Stimulated activated CD8-positive, alpha-beta memory T cell treated with anti-CD3 and anti-CD28 coated beads, Interleukin-4, amount 100 ng/mL, for 4 hours (primary cell): ENCODE measurements at places on chromosomes 12 and 14.

GRCh38 chr14:68894123-68894522, 85.0 kb downstream of the ACTN1 start:
- DNase-seq: no peak

GRCh38 chr12:98955284-98955683, 310.2 kb downstream of the APAF1 start:
- DNase-seq: no peak

- DNase-seq: no peak
These were observed 7.1 kb upstream of the SMUG1 start for GRCh38 chr12:54195737-54196347.

- DNase-seq: no peak
These were observed 174.2 kb upstream of the ATP2B1 start for GRCh38 chr12:89882792-89883191.

DNA sequence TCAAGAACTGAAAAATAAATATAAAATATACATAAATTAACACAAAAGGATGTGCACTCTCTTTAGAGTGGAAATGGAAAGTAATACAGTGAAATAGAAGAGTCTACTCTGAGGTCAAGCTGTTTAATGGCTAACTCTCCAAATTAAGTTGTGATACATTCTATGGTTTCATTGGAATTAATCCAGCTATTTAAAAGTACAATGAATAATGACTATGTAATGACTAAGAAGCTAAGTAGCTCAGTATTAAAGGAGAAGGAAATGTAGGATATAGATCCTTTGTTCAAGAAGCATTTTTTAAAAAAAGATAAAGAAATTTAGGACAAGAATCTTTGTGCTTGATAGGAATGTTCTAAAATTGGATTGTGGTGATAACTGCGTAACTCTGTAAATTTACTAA, 85.3 kb downstream of the LRP6 start:
- no peak for DNase-seq

DNA sequence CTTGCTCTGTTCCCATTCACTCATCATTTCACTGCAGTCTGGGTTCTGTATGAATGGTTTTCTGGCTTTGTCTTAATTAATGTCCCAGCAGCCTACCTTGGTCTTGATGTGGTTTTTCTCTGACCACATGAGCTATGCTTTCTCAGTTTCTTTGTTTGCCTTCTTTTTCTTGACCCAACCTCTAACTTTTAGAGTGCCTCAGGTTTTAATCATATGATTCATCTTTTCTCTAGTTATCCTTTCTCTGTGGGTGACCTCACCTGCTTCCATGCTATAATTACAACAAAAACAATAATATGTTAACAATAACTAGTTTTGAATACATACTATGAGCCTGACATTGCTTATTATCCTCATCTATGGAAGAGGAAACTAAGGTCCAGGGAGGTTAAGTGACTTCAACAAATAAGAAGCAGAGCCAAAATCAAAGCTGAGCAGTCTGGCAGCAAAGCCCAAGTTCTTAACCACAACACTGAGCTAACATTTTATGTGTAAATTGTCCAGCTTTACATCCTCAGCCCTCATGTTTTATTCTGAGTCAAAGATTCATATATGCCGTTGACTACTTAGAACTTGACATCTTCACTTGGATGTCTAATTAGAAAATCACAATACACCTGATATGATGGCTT, 4.7 kb upstream of the EPYC start:
- DNase-seq: no peak

DNA sequence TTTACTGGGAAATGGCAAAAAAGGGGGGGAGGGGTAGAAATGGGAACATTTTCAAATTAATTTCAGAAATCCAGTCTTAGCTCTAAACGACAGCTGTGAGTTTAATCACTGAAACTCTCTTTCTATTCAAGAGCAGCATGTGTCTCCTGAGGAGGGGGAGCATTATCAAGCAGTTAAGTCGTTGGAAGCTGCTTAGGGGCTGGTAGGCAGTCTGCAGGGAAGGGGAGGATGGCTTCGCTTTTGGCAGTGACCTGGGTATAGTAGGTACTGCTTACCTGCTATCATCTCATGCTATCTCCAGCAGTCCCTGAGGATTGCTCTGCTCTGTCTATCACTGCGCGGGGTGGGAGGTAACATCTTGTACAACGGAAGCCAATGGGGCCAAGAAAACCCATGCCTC, 567.4 kb downstream of the NRXN3 start:
- DNase-seq: no peak

GRCh38 chr14:79064214-79064613, 894.0 kb downstream of the NRXN3 start:
- no peak for DNase-seq

DNA sequence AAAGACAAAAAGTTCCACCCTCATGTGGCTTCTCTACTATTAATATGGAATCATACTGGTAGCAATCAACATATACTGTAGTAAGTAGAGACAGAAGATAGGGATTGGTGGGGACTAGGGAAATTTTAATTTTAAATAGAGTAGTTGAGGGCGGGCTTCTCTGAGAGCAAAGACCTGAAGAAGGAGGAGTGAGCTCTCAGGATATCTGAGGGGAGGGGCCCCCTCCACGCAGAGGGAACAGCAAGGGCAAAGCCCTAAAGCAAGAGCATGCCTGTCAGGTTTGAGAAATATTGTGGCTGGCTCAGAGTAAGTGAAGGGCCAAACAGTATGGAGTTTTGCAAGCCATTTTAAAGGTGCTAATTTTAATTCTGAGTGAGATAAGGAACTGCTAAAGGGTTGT, 64.3 kb downstream of the PCNX1 start:
- DNase-seq: no peak

- no peak for DNase-seq
These were observed 82.2 kb downstream of the GALNT9 start for GRCh38 chr12:132246997-132247717.

DNA sequence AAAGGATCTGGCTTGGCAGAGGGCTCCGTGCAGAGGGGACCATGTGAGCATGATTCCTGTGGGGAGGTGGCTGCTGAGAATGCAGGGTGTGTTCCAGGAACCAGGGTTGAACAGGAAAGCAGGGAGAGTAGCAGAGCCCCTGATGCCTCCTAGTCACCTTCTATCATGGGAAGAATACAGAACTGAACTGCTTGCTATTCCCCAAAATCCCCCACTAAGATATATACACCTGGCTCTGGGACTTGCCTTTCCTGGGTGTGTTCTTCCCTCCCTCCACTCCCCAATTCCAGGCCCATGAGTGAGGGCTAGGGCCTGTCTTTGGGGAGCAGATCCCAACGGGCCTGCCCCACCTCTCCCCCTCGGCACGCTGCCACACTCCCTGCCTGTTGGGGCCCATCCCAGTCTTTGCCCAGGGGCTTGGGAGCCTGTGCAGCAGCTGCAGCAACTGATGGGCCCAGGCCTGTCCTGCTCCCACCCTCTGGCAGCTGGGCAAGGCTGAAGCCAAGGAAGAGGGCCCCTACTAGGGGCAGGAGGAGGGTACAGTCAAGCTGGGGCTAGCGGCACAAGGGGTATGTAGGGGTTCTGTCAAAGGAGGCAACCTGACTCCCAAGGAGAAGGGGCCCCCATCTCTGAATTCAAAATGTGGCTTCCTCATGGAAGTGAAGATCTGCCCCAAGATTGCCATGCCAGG, 3.2 kb downstream of the AJUBA start:
- no peak for DNase-seq

DNA sequence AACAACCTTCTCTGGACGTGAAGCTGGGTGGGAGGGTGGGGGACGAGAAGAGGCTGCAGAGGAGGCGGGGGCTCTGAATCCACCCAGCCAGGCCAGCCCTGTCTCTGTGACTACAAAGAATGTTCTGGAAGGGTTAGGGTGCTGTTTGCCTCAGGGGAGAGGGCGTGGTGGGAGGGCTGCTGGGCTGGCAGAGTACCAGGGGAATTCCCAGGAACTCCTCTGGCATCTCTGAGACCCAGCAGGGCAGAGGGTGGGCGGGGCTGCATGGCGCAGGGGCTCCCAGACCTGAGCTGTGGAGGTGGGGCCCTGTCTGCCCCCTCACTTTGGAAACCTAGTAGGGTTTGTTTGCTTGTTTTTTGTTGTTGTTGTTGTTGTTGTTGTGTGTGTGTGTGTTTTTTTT, 45.5 kb upstream of the FZD10 start:
- no peak for DNase-seq

DNA sequence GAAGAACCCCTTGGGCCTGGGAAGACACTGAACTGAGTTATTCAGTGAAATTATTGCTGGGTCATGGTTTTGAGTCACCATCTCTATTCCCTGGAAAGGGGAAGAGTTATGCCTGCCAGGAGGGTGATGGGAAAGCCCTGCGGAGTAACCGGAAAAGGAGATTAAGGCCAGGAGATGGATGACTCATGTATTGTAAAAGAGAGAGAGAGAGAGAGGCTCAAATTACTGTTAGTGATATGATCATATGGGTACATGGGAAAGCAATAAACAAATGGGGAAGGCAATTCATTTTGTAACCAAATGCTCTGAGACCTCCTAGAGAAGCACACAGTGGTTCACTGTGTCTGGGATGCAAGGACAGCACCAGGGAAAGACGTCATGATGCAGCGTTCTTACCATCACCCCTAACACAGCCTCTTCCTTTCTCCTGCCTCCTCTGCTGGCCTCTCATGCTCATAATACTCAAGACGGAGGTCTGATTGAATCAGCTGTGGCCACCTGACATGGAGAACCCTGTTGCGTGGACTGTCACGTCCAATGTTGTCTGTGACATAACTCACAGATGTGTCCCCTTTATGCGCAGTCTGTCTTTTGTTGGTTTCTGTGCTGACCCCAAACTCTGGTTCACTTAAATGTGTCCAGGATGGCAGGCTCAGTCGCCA, 243.7 kb downstream of the TMEM132D start:
- no peak for DNase-seq

- DNase-seq: no peak
These were observed 8.8 kb downstream of the GALNT16 start for GRCh38 chr14:69268763-69269162.

DNA sequence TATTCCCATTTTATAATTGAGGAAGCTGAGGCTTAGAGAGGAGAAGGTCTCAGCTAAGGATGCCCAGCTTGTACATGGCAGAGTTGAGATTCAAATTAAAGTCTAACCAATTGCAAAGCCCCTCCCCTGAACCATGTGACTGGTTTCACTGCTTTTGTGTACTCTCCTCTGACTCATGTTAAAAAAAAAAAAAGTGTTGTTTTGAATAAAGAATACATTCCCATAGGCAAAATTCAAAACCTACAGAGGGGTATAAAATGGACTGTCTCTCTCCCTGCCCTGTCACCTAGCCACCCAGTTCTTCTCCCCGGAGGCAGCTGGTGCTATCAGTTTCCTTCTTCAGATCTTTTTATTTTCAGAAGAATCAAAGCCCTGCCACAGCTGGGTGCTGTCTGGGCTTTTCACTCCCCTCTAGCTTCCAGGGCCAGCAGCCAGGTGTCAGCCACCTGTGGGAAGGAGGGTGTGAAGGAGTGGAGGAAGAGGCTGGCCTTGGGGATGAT, 5.4 kb downstream of the PSMD9 start:
- no peak for DNase-seq

GRCh38 chr14:51093371-51094281, 1.3 kb downstream of the TRIM9 start:
- no peak for DNase-seq

GRCh38 chr12:105977652-105978051, 161.1 kb downstream of the NUAK1 start:
- DNase-seq: no peak

- DNase-seq: no peak
These were observed 22.6 kb downstream of the CBX5 start for GRCh38 chr12:54257332-54257731.

GRCh38 chr14:76993752-76994151, 34.8 kb downstream of the IRF2BPL start:
- DNase-seq: no peak

DNA sequence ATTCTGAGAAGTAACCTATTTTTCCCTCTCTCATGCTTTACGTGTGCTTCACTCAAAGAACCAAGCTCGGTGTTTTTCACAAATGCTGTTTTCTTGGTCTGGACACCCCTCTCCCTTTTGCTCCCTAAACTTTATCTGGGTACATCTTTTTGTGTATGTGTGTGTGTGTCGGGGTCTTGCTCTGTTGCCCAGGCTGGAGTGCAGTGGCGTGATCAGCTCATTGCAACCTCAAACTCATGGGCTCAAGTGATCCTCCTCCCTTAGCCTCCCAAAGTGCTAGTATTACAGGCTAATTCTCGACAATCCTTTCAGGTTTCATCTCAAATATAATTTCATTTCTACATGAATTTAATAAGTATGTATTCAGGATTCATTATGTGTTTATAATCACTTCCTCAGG, 83.2 kb downstream of the PEBP1 start:
- no peak for DNase-seq

- no peak for DNase-seq
These were observed 10.5 kb downstream of the PALS1 start for GRCh38 chr14:67251573-67252226.

DNA sequence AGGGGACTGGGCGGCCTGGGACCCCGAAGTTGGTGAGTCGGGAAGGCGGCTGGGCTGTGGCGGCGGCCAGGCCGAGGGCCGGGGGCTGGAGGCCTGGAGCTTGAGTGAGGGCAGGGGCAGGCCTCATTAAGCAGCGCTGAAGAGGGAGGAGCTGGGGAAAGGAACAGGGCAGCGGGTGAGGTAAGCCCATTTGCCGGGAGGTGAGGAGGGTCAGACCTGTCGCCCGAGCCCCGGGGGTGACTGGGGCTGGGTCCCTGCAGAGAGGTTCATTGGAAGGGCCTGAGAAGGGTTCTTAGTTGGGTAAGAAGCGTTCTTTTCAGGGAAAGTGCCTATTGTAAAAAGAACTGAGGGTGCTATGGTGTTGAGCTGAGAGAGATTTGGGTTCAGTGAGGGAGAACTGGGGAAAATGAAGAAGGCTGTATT, 441 bp downstream of the RAB5B start:
- DNase-seq: no peak

DNA sequence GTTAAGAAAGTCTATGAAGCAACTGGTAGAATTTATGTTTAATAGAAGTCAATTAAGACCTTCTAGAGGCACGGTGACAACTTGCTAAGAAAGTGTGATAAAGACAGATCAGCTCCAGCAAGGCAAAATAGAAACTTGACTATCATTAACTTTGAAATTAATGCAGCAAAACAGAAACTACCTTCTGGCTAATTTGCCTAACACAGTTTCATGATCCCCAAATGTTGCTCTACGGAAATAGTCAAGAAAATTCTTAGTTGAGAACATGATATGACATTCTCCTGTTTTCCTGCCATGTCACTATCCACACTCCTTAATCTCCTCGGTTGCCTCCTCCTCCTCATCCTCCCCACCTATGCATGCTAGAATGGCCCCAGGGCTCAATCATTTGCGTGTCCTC, 4.2 kb downstream of the DENND5B start:
- no peak for DNase-seq

DNA sequence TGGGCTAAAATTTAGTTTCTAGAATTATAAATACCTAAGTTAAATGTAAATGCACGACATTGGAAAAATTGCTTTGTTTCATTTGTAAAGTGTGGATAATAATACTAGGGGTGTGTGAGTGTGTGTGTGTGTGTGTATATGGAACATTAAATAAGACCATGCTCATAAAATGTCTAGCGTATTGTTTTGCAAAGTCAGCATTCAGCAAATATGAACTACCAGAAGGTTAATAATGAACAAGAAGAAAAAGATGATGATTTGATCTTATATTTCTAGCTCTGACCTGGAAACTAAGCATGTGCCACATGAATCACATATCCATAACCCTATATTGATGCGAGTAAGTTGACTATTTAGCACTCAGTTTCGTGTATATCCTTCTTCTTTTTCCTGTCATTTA, 44.9 kb upstream of the MDGA2 start:
- DNase-seq: no peak
